ENCODE measurements at places on chromosomes 16 and 17.

DNA sequence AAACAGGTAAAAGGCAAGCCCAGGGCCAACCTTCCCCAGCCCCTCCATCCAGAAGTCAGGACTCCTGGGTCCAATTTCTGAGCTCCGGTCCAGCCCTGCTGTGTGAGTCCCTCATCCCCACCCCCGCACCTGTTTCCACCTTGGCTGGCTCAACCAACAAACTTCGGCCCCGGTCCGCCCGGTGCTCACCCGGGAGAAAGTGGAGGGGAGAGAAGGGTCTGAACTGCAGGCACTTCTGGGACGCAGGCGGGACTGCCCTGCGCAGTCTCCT lies 541 bp downstream of the RHBDF2 start:
- no peak for DNase-seq

- DNase-seq, result no peak
Measured at GRCh38 chr17:79849953-79850352, 10.7 kb upstream of the CBX4 start.

DNA sequence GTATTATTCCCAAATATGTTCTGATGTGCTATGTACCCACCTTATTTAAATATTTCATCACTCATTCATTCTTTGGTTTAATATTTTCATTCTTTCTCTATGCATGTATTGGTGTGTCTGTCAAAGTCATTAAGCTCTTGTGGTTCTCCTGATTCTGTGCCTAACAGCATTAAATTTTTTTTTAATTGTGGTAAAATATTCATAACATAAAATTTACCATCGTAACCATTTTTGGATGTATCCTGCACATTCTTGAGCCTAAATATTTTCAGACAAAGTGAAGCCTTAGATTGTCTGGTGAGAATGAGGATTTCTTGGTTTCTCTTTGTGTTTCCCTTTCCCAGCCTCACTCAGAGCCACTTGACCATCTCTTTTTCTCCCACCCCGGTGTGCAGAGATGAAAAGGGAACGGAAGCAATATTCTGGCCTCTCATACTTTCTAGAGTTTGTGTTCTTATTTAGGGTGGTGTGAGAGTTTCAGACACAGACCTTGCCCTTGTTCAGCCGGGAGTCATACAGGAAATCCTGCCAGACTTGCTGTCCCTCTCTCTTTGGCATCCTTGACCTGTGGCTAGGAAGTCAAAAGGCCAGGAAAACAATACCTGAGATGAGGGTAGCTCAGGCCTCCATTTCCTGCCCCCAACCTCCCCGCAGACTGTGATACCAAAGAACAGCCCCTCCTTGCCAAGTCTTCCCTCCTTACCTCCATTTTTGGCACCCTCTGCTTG lies 4.9 kb downstream of the CCL5 start:
- no peak for DNase-seq

DNA sequence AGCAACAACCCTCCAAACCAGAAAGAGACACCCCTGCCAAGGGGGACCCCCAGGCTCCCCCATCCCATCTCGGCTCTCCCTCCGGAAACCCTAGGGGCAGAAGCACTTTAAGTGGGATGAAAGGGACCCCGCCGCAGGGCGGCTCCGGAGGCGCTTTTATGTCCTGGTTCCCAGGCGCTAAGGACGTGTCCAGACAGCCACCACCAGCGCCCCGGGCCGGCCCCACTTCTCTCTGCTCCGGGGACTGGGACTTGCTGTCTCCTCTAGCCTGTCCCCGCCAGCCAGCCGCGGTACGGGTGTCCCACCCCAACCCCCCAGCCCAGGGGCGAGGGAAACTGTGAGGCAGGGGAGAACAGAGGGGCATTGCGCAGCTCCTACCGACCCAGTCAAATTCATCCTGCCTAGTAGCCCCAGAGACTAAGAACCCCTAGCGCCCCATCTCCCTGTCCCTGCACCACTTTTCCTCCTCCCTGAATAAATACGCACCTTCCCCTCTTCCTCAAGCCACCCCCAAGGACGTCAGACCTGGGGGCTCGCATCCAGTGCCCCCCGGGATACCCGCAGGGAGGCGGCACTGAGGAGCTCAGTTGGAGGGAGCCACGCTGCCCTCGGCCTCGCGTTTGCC lies 4.1 kb downstream of the SP6 start:
- DNase-seq, result no peak

DNA sequence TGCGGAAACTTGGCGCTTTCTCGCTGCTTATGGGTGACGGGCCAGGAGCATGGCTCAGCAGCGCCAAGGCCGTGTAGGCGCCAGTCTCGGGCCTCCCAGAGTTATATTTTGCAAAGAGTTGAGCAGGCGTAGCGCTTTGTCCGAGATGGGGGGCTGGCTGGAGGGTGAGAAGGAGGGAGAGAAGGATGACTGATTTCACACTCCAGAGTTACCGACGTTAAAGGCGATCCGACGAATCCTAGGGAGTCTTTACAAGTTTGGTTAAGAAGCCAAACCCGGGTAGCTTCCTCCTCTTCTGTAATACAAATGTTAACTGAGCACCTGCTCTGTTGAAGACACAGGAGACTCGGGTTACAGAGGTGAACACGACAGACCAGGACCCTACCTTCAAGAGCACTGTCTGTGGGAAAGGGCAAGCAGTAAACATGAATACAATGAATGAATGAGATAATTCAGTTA lies 782 bp downstream of the POLR2A start:
- DNase-seq, result no peak

DNA sequence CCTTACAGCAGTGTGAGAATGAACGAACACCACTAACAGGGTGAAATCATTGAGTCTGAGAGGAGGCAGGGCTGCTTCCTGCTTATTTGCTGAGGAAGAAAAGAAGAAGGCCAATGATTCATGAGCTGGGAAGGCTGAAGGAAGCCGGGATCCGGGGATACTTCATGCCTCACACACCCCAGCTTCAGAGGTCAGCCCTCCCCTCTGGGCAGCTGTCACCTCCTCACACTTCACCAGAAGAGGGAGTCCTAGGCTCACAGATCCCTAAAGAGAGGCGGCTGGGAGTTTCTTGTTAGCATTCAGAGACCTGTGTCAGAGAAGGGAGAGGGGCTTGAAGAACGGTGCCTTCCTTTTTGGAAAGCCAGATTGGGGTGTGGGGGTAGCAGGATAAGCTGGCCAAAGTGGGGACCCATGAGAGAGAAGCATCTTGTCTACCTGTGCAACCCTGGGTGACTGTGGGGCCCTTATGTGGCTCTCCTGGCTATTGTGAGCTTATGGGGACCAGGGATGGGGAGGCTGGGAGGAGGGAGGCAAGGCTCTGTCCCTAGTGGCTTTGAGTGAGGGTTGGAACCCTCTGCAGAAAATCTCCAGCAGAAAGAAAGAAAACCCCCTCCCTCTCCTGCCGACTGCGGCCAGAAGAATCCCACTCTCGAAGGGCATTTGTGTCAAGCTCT lies 94.6 kb downstream of the RGS9 start:
- peak; percentile 38 for DNase-seq

- DNase-seq, result no peak
Measured at GRCh38 chr16:23852794-23853562, 17.2 kb downstream of the PRKCB start.

DNA sequence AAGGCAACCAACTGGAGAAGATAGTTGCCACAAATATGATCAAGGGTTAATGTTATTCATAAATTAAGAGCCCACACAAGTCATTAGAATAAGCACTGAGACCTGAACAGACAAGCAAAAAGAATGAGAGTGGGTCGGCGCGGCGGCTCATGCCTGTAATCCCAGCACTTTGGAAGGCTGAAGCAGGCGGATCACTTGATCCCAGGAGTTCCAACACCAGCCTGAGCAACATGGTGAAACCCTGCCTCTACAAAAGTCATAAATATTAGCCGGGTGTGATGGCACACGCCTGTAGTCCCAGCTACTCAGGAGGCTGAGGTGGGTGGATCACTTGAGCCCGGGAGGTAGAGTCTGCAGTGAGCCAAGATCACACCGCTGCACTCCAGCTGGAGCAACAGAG lies 40.7 kb upstream of the STH start:
- no peak for DNase-seq

GRCh38 chr16:3780570-3780969 lies 63.2 kb upstream of the TRAP1 start:
- DNase-seq, result no peak

DNA sequence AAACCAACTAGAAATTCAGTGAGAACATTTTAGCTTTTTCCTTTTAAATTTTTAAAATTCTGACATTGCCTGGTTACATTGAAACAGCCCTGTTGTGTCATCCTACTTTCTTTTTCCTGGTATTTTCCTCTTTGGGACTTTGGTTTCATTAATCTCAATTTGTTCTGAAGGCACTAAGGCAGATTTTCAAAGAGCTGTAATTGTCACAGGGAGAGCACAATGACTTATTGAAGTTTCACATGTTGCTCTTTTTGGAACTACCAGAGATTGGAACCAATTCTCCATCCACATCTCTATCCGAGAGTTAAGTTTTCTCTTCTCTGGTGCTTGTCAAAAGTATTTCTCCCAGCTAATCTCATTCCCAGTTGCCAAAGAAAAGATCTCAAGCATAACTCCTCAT lies 144.7 kb upstream of the TBX2 start:
- no peak for DNase-seq

DNA sequence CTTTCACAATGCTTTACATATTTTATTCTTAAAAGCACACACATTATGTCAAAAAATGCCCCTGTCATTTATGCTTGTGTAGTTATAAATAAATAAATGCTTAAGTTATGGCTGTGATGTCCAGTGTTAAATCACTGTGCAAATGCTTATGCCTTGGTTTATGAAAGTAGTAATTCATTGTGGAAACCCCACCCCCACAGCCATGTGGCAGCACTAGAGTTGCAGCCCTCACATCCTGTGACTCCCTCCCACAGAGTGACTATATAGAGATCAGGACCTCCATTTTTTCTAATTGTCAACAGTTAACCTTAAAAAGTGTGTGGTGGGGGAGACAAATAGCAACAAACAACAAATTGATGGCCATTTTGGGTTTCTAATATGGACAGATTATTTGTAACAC lies 2.4 kb downstream of the SKAP1 start:
- no peak for DNase-seq

DNA sequence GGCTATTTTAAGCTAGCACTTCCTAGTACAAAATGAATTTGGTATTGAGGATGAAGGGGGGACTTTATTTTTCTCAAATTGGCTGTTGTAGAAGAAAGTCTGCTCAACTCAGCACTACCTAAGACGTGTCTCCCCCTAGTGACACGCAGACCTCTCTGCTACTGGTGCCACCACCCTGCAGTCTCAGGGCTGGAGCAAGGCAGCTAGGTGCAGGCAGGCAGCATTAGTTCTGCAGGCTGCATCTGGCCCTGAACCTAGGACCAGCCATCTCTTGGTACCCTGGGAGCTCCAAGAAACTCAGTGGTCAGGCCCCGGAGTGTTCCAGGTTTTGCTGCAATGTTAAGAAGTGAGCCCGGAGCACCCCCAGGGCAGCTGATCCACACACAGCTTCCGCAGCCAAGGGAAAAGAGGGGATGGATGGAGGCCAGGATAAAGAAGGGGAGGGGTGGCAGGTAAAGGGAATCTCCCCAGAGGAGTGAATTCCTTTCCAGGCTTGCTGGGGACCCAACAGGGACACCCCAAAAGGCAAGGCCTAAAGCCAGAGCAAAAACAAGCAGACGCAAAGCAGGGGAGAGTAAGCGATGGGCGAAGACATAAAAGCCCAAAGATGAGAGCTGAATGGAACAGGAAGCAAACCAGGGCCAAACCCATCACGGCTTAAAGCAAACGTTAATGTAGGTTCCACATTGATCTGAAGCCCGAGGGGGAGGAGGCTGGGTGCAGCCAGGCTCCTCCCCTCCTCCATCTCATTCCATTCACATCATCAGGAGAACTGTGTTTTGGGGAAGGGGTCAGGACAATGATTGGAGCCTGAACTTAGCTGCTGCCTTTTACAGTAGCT lies 200.5 kb downstream of the ZFHX3 start:
- DNase-seq, result peak; percentile 56

DNA sequence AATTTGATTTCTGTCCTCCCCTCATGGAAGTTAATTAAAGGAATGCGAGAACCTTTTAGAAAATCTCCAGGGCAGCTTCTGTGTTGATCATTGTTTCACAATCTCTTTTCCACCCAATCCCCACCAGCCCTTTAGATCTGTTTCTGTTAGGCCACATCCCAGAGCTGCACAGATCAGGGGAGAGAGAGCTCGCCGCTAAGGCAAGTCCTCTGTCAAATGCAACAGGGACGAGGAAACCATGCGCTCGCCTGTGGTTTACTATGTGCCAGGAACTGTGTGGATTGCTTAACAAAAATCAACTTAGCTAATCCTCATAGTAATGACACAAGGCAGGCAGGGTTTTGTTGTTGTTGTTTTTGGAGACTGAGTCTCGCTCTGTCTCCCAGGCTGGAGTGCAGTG lies 115.4 kb downstream of the SALL1 start:
- DNase-seq, result no peak

- DNase-seq, result no peak
Measured at GRCh38 chr16:31204871-31205666, 2.5 kb upstream of the PYCARD start.

DNA sequence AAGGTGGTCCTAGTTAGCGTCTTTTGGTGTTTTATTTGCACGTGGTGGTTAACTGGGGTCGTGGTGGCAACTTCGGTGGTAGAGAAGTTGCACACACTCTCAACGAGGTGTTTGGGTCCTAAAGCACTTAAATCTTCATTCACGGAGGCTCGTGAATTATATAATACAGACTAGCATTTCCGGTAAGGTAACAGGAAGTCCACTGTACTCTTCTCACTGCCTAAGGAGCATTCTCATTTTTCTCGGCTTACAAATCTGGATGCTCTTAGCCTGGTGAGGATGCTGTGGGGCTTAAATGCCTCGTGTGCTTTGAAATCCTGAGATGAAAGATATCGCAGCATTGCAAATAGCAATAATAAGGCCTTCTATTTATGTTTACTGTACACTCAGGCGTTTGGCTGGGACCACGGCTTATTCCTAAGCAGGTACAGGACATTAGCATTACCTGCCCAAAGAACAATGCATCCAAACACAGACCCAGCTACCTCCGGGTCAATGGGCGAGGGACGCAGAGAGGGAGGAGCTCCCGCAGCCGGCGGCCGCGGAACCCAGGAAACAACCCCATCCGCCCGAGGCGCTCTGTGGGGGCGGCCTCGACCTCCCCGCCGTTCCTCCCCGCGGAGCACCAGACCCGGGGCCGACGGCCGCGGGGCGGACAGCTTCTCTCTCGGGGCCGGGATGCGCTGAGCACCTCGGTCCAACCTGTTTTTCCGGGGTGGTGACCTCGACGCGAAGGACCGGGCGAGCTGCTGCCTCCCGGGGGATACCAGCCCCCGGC lies 856 bp downstream of the DNAJA2 start:
- DNase-seq, result no peak

GRCh38 chr16:58040945-58041627 lies 15.5 kb downstream of the MMP15 start:
- DNase-seq, result no peak

DNA sequence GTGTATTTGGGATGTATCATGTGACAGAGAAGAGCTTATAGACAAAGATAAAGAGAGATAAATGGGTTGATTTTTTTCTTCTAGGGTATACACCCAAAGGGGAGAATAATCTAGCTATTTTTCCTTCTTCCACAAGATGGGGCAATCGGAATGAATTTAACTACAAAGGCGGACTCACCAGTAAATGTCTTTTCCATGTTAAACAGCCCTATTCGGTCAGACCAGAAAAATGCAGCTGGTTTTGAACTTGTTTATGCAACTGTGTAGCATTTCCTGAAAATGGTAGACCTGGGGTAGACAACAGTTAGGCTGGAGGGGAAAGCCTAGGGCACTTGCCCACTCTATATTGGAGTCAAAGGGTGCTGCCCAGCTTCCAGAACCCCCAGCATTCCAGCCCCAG lies 477.1 kb downstream of the TOX3 start:
- DNase-seq, result peak; percentile 53

GRCh38 chr16:30934827-30935557 lies 11.6 kb downstream of the FBXL19 start:
- DNase-seq, result no peak

- peak; percentile 70 for DNase-seq
Measured at GRCh38 chr17:63275318-63275970, 170.7 kb downstream of the CYB561 start.

- DNase-seq, result no peak
Measured at GRCh38 chr16:50681021-50681885, at the start of gene SNX20. Gene SNX20, minus strand, starts transcription at chr16:50681312. Its CDS starts 3,786 bp downstream, at chr16:50677526.
